Foreskin fibroblast (primary cell): ENCODE measurements at places on chromosomes 6 and 20.

- peak; percentile 57 for DNase-seq
These were observed 118.3 kb upstream of the ECI2 start for GRCh38 chr6:4253604-4254231.

DNA sequence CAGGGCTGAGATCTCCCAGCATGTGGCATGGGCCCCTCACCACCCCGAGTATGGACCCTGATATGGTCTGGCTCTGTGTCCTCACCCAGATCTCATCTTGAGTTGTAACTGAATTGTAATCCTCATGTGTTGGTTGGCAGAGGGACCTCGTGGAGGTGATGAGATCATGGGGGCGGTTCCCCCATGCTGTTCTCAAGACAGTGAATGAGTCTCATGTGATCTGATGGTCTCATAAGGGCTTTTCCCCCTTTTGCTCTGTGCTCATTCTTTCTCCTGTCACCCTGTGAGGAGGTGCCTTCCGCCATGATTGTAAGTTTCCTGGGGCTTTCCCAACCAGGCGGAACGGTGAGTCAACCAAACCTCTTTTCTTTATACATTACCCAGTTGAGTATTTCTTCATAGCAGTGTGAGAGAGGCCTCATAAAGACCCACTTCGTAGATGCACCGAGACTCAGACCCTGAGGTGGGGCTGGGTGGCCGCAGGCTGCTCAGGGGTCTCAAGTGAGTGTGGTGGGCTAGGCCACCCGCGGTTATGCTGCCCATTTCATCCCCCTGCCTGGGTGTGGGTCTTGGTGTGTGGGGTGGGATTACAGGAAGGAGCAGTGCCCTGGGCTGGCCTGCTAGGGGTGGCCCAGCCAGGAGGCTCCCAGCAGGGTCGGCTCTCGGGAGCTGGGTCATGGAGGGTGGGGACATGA is 26.2 kb upstream of the GATA5 start:
- peak; percentile 39 for DNase-seq

- DNase-seq: no peak
These were observed 185.5 kb upstream of the SALL4 start for GRCh38 chr20:51987812-51988211.

DNA sequence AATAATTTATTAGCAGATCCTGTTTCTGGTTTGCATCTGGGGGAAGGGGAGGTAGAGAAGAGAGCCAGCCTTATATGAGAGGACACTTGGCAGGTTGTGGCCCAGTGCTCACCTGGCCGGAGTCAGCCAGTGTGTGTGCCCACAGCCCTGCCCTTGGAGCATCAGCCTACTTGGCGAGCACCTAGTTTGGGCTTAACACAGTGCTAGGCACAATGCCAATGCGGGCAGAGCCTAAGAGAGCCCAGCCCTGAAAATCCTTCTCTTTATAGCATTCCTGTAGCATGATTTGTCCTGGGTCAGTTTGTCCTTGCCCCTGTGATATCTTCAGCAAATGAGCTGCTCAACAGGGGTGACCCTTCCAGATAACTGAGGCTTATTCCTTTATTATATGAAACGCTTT is 73.0 kb downstream of the SLX4IP start:
- no peak for DNase-seq

DNA sequence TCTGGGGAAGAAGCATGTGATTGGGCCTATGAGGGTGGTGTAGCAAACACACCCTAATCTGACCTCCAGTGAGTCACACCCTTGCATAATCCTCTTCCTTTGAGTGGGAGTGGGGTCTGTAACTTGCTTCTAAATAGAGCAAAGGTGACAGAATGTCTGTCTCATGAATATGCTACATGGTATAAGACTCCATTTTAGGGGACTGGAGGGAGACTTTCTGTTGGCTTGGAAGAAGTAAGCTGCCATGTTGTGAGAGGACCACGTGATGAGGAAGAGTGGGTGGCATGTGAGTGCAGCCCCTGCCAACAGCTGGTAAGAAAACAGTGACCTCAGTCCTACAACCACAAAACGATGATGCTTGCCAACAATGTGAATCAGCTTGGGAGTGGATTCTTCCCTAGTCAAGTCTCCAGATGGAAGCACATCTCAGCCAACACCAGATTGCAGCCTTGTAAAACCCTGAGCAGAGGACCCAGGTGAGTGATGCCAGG is 3.7 kb downstream of the AK9 start:
- peak; percentile 97 for DNase-seq

DNA sequence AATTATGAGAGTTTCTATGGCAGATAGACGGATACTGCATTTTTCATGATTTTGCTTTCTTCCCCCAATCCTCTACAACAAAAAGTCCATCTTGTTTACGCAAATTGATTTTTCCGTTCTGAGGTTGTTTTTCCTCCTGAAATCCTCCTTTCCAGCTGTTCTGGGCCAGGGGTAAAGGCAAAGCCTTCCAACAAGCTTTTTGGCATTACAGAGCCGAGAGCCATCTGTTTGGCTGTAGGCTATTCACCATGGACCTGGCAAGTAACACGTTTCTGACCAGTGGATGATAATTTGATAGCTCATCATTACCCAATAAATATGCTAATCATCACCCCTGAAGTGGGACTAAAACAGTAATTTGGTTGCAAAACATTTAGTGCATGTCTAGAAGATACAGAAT is 226.5 kb downstream of the CBLN4 start:
- no peak for DNase-seq

DNA sequence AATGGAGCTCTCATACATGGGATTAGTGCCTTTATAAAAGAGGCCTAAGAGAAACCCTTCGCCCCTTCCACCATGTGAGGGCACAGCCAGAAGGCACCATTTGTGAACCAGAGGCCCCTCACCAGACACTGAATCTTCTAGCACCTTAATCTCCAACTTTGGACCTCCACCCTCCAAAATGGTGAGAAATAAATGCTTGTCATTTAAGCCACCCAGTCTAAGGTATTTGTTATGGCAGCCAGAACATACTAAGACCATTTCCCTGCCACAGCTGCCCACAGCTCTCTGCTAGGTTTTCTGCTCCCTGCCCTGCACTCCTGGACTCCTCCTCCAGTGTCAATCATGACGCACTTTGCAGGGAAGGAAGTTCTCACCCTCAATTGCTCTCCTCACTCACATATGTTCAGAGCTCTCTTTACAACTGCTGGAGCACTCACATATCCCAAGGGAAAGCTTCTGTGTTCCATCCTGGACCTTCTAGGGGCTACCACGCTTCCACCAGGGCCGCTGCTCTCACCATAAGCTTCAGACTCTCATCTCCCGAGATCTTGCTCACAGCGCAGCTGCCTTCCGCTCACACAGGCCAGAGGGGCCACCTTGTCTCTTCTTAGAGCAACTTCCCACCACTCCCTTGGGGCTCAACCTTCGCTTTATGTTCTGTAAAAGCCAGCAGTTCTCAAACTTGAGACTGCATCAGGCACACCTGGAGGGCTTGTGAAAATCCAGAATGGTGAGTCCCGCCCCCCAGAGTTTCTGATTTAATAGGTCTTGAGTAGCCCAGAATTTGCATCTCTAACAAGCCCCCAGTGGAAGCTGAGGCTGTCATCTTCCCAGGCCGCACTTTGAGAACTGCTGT is 1.6 kb upstream of the LY86 start:
- no peak for DNase-seq

DNA sequence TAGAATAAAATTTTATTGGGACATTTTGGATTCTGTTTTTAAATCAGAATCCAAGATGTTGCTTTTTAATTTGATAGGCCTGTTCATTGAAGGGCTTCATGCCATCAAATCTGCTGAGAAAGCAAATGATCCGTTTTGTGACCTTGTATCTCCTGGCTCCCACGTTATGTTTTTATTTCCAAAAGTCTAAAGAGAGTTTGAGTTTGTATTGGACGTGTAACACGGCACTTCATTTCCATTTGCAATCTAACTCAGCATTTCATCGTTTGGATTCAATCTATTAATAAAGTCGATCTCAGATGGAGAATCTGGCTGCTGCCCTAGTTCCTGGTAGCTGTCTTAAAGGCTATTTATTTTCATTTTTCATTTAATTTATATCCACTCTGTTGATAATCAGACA is 17.0 kb downstream of the KIF25 start:
- no peak for DNase-seq

DNA sequence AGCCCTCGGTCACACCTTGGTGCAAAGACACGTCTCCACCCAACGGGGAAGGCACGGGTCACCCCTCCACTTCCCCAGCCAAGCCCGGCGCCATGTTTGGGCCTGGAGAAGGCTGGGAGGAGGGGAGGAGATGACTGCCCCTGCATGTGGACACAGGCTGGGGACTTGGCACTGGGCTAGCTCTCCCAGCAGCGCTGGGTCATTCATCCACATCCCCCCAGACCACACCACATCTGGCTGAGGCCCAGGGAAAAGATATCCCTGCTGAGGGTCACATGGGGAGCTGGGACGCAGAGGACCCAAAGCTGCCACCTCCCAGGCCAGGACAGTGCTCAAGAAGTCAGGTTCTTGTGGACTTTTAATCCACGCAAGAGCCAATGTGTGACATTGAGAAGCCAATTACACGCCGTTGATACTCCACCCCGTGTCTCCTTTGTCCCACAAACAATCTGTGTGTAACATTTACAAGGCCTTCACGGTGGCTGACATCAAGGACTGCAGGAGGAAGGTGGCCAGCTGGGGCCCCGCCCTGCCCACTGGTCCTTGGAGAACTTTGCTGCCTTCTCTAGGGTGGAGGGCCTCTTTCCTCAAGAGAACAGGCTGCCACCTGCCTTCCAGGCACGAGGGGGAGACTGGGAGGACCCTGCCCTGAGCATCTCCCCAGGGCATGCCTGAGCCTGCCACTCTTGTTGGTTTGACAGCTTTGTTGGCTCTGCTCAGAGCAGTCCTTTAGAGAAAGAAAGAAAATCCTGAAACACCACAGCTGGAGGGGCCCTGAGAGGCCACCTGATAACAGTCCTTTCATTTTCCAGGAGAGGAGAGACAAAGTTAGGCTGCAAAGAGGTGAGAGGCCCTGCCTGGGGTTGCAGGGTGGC is 5.3 kb upstream of the IP6K3 start:
- DNase-seq: no peak

- no peak for DNase-seq
These were observed 81.1 kb downstream of the MAP7 start for GRCh38 chr6:136469154-136469553.

DNA sequence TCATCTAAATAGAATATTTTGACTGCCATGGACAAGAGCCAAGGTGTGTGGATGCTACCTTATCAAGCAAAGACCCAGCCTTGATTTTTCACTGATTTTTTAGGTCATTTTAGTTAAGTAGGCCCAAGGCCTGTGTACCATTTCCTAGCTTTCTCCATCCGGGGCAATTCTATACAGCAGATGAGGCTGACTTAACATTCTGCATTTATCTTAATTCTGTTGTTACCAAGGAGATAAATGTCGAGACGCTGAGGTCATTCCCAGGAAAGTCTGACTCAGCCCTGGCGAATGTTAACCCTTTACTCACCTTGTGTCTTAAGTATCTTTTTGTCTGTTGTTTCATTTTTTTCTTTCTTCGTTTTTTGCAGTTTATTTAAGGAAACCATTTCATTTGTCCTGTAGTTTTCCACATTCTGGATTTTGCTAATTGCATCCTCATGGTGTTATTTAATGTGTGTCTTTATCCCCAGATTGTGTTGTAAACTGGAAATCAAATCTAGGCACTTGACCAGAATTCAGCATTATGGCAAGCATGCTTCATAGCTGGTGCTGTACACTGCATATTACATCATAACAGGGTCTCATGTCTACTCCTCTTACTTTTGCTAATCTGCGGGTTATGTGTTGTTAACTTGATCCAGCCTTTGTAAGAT is 277.0 kb downstream of the CDKAL1 start:
- peak; percentile 84 for DNase-seq
